ENCODE measurements at places on chromosomes 6 and 20.

DNA sequence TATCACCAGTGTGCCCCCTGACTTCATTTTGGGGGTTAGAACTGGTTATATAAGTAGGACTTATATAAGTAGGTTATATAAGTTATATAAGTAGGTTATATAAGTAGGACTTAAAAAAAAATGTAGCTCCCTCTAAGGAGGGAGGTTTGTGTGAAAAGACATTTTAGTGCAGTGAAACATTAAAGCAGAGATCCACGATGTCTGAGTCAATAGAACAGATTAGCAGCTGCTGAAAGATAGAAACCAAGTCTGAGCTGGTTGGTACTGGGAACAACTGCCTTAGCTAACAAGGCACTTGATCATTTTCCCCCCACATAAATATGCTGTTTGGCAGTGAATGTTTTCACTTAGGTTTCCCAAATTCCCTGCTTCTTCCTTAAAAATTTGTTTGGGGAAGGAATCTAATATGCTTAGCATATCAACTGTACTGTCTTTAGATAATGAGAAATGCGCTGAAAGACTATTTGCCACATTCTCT lies 2.1 kb upstream of the RPS12 start:
- no peak for DNase-seq

DNA sequence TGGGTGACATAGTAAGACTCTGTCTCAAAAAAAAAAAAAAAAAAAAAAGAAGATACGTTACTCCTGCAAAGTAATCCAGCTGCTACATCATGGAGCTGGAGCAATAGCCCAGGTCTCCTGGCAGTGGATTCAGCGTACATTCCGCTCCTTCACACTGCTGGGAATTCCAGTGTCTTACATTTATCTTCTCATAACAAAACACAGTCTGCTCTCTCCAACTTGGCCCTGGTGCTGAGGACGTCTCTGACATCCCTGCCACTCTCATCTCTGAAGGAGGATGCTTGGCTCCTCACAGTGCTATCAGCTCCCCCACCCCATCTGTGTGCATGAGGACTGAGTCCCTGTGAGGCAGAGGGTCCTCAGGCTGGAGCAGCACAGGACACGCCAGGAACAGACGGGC lies 529.8 kb downstream of the CD83 start:
- no peak for DNase-seq

GRCh38 chr6:166737261-166737660 lies 110.2 kb upstream of the RPS6KA2 start:
- DNase-seq: no peak

GRCh38 chr6:32689531-32690501 lies 23.4 kb upstream of the HLA-DQB1 start:
- DNase-seq: no peak

GRCh38 chr6:33213989-33214335 lies 5.7 kb downstream of the RING1 start:
- DNase-seq: no peak

DNA sequence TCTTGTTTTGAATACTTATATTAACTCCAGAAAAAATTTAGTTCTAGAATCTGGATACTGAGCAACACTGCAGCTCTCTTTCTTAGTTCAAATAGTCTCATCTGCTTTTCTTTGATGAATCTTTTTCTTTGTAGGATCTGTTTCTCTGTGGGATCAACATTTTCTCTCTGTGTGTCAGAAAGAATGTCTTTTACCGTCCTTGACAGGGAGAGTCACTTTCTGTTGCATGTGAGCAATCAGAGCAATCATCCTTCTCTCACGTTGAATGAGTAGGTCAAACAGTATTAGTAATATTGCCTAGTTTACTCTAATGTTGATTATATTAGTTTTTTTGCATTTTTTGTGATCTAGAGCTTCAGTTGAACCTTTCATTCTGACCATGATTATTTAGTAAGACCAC lies 130.9 kb downstream of the TRMT11 start:
- no peak for DNase-seq

- no peak for DNase-seq
These were observed 669.3 kb upstream of the GJE1 start for GRCh38 chr6:141463237-141463977.

GRCh38 chr6:54846857-54847674 lies 495 bp downstream of the FAM83B start:
- DNase-seq: no peak

- no peak for DNase-seq
These were observed 17.8 kb upstream of the TMEM14A start for GRCh38 chr6:52653151-52653550.

- DNase-seq: peak; percentile 35
These were observed at the start of gene BFSP1 for GRCh38 chr20:17530716-17531664. Gene BFSP1, minus strand, starts transcription at chr20:17531379. Its CDS starts 50 bp downstream, at chr20:17531329.

DNA sequence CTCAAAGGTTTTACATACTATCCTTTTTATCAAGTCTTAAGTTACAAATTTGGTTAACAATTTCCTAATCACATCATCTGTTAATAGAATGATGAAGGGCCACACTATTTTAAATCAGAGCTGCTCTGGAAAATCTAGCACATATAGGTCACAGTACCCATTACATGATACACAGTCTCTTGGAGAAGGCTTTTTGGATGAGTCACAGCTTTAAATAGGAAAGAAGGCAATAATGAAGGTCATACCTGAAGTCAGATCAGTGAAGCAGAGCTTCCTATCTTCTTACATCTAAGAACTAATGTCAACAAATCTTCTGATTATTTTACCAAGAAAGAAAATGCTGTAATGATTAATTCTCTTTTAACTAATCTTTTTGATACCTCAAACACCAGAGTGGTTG lies 248.5 kb downstream of the BTBD9 start:
- DNase-seq: no peak

- DNase-seq: no peak
These were observed 20.9 kb upstream of the ILRUN start for GRCh38 chr6:34717466-34717865.

DNA sequence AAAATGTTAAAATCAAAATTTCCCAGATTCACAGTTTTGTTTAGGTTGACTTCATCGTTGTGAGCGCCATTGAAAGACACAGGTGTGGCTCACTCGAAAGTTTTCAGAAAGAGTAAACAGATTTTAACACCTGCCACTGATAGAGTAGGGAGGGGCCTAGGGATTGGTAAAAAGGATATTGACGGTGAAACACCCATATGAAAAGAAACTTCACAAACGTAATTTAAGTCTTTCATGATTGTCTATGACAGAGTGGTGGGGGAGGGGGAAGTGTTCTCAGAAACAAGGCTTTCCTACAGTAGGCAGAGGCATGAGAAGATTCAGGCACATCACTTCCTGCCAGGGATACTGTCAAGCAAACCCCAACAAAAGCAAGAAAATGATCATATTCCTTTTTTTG lies 101.4 kb downstream of the PERP start:
- no peak for DNase-seq

GRCh38 chr6:76510489-76510888 lies 438.0 kb upstream of the IMPG1 start:
- DNase-seq: no peak

- no peak for DNase-seq
These were observed 93.2 kb upstream of the AKIRIN2 start for GRCh38 chr6:87794922-87795885.

- no peak for DNase-seq
These were observed 20.1 kb upstream of the HELZ2 start for GRCh38 chr20:63594043-63594561.

- DNase-seq: no peak
These were observed 72.0 kb downstream of the TTLL2 start for GRCh38 chr6:167396659-167397490.

GRCh38 chr6:170108456-170108855 lies 182.4 kb downstream of the DLL1 start:
- no peak for DNase-seq

DNA sequence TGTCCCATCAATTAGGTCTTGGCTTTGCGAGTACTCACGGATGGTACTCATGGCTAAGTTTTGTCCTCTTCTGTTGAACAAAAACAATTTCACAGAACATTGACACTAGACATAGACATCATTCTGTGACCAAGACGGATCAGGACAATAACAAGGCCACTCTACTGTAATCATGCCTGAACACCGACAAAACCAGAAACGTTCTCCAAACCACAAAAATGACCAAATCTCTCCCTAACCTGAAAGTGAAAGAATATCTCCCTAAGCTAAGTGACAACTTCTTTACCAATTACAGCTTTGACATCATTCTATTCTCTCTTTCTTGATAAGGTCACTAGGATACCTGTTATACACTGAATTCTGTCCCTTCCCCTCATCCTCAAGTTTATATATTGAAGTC lies 40.0 kb upstream of the SLC2A12 start:
- no peak for DNase-seq

GRCh38 chr6:40645043-40645442 lies 57.9 kb upstream of the LRFN2 start:
- DNase-seq: no peak

- DNase-seq: no peak
These were observed 210.9 kb downstream of the SYNE1 start for GRCh38 chr6:152426276-152426675.

DNA sequence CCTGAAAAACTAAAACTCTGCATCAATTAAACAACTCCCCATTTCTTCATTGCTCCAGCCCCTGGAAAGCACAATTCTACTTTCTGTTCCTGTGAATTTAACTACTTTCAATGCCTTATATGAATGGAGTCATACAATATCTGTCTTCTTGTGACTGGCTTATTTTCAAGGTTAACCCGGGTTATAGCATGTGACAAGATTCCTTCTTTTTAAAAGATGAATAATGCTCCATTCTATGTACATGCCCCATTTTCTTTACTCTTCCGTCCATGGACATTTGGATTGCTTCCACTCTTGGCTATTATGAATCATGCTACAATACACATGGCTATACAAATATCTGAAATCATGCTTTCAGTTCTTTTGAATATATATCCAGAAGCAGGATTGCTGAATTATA lies 334.9 kb upstream of the ID4 start:
- DNase-seq: no peak

GRCh38 chr6:142088858-142089216 lies 43.9 kb upstream of the GJE1 start:
- DNase-seq: no peak

GRCh38 chr20:38248133-38248532 lies 12.4 kb downstream of the KIAA1755 start:
- no peak for DNase-seq

- no peak for DNase-seq
These were observed 40.9 kb downstream of the CDKAL1 start for GRCh38 chr6:20575125-20575524.

DNA sequence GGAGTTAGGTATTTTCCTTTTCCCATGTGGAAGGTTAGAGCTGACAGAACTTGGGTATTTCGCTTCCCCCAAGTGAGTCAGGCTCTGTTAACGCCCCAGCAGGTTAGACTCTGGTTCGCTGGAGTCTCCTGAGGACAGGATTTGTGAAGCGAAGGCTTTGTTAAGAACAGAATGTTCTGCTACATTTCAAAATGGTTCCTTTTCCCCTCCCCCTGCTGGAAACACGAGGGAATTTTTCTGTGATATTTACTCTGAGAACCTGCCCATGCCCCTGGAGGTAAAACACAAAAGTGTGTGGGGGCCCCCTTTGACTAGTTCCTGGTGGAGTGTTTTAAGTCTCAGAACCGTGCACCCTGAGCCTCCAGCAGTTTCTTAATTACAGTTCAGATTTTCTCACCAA lies 731.4 kb upstream of the CITED2 start:
- DNase-seq: no peak

DNA sequence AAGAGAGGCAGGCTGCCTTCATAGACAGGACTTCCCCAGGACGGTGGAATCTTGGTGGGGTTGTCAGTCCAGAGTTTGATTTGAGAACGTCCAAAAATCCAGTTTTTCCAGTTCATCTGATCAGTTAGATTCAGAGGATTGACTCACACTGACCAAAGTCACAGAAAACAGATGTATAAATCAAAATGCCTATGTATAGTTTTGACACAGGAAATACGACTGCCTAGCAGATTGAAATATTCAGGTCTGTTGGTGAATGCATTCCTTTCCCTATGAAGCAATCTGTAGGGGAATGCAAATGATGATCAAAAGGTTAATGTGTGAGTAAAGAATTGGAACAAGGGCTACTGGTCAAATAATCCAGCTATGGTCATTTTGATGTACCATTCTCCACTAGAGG lies 29.7 kb upstream of the GFOD1 start:
- no peak for DNase-seq

GRCh38 chr6:44021589-44022295 lies 105.5 kb downstream of the MRPL14 start:
- DNase-seq: no peak

GRCh38 chr6:87391334-87391733 lies 16.4 kb upstream of the CFAP206 start:
- DNase-seq: no peak

DNA sequence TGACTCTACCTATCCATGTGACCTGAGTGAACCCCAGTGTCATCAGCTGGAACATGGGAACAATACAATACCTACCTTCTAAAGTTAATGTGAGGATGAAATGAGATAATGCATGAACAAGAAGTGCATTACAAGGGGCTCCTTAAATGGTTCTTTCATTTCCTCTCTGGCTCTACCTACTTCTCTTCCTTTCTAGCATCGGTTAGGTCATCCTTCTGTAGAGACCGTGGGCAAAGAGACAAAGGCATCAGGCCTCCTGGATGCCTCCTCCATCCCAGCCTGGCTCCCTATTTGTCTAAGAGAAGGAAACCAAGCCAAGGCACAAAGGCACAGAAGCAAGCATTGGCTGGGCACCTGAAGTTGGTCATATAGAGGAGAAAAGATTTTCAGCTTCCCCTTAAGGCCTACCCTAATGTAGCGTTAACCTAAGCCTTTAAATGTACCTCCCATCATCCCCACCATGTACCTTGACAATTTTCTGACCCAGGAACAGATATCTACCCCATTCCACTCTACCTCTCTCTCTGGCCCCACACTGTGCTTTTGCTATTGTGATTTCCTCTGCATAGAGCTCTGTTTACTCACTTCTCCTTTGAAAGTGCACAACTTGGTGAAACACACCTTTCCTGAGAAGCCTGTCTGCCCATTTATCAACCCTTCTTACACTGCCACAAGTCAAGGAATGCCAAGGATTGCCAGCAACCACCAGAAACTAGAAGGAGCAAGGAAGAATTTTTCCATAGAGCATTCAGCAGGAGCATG lies 86.6 kb downstream of the GCLC start:
- DNase-seq: peak; percentile 34

- DNase-seq: no peak
These were observed 54.2 kb downstream of the NCOA7 start for GRCh38 chr6:125844989-125845388.

DNA sequence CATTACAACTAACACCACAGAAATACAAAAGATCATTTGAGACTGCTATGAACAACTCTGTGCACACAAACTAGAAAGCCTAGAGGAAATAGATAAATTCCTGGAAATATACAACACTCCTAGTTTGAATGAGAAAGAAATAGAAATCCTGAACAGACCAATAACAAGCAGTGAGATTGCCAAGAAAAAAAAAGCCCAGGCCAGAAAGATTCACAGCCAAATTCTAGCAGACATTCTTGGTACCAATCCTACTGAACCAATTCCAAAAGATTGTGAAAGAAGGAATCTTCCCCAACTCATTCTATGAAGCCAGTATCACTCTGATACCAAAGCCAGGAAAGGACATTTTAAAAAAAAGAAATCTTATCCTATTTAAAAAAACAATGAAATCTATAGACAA lies 7.0 kb upstream of the CDK19 start:
- DNase-seq: no peak

GRCh38 chr6:126886106-126886505 lies 232.4 kb upstream of the RSPO3 start:
- DNase-seq: no peak
